ENCODE measurements at places on chromosomes 2 and 18.

- DNase-seq: peak; percentile 52
Measured at GRCh38 chr2:147937744-147938349, 82.7 kb downstream of the ORC4 start.

- DNase-seq: no peak
Measured at GRCh38 chr2:71839826-71840225, 307.8 kb downstream of the CYP26B1 start.

GRCh38 chr2:239247401-239248245, 153.2 kb downstream of the HDAC4 start:
- DNase-seq: no peak

DNA sequence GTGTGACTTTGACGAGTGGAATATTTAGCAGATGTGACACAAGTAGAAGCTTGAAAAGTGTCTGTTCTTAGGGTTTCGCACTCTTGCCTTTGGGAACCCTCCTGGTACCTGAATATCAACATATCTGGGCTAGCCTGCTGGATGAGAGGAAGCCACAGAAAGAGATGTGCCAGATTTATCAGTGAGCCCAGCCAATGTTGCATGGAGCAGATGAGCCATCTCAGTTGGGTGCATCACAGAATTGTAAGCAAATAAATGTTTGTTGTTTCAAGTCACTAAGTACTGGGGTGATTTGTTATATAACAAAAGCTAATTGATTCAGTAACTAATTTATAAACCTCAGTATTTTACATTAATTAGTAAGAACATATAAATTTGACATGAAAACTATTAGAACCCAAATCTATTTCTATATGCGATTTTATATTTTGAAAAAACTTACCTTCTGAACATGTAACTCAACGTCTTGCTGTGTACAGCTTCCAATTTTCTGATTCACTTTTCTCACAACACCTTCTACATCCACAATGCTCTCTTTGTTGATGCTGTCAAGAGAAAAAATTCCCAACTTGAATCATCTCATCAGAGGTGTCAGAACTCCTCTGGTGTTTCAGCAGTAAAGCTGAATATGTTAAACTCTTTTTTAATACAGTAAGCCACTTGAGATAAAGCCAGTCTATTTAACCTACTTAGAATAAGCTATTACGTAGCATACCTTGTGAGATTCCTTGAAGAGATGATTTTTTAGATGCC, 42.3 kb downstream of the DARS1 start:
- no peak for DNase-seq

Data from A673 (cell line).